A172 (cell line): ENCODE measurements at places on chromosomes 1 and 21. TPM values are rescaled to one million over a fixed set of nuclear protein-coding genes. Genes with fewer than 3 reads are reported as not detected.
A peak's percentile ranks its signal among the peaks of the same experiment; 100 is the strongest.

- no peak for DNase-seq
Observed at GRCh38 chr21:35010447-35010846, 38.7 kb downstream of the RUNX1 start.

- no peak for DNase-seq
Observed at GRCh38 chr1:224781800-224782199, 147.7 kb upstream of the DNAH14 start.

The CACNA1S gene
- not detected in 2 replicates for total RNA-seq

GRCh38 chr1:221994274-221994698 lies 252.4 kb upstream of the DUSP10 start:
- DNase-seq, result no peak

GRCh38 chr1:174258148-174258550 lies 98.8 kb downstream of the RABGAP1L start:
- peak; percentile 70 for DNase-seq

The RER1 gene
- 57.3 and 62.5 TPM in 2 replicates for total RNA-seq

DNA sequence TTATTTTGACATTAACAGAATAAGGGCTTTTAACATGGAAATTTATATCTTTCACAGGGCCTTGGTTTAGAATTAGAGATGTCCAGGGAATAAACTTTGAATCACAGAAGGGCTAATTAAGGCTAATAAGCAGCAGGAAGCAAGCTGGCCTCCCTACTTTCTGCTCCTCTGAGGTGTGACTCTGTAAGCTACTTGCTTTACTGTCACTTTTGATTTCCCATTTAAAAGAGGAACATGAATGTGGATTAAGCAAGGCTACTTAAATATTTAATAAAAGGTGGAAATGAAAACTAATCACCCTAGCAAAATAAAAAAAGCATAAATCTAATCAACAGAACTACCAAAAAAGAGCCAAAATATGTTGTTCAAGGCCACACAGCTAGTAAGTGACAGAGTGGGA lies 28.9 kb upstream of the CD5L start:
- DNase-seq, result no peak

DNA sequence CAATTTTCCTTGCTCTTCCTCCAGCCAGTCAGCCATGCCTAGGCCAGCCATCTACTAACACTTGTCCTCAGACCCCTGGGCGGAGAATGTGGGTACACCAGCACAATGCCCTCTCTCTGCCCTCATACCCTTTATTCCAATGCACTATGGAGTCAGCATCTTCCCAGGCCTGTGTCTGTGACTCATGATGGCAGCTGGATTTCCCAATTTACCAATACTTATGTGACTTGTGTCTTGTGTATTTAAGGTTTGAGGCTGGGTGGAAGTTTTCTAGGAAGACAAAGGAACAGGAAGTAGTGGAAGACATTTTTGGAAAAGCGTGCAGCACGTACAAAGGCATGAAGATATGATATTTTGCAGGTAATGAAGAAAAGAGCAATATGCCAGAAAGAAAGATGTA lies 114.3 kb downstream of the NMNAT2 start:
- DNase-seq, result no peak
